ENCODE measurements at places on chromosomes 4 and X. TPM values are rescaled to one million over a fixed set of nuclear protein-coding genes. Genes with fewer than 3 reads are reported as not detected.

SMIM10L2A gene
- polyA plus RNA-seq, result not detected

ATP2B3 gene
- polyA plus RNA-seq, result 0.01 TPM

DNA sequence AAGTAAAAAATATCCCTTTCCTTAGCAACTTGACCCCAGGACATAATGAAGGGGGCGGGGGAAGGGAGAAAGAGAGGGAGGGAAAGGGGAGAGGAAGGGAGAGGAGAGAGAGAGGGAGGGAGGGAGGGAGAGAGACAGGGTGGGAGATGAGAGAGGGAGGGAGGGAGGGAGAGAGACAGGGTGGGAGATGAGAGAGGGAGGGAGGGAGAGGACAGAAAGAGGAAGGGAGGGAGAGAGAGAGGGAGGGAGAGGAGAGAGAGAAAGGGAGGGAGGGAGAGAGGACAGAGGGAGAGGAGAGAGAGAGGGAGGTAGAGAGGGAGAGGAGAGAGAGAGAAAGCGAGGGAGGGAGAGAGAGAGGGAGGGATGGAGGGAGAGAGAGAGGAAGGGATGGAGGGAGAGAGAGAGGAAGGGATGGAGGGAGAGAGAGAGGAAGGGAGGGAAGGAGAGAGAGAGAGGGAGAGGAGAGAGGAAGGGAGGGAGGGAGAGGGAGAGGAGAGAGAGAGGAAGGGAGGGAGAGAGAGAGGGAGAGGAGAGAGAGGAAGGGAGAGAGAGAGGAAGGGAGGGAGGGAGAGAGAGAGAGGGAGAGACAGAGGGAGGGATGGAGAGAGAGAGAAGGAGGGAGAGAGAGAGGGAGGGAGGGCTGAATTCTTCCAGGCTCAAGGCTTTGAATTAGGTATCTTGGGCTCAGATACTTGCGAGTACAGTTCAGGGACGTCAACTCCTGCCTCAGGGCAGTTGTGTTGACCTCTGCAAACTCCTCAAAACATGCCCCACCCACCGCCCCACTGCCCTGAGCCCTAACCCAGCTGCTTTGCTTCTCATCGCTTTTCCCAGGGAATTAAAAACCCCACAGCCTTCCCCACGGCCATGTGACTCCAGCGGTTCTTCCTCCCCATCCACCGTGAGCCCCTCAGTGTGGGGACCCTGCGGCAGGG is 40.0 kb upstream of the ADRA2C start:
- H3K27ac ChIP-seq, result no peak overlapping the region
- H3K4me3 ChIP-seq, result no peak overlapping the region
- H3K27me3 ChIP-seq, result peaks cover 25% of the 10 kb centered on the region
- no peaks in the 10 kb centered on the region for H3K36me3 ChIP-seq
- DNase-seq, result no peak

GRCh38 chr4:182425302-182425701 is 182.1 kb downstream of the TENM3 start:
- no peak overlapping the region for H3K4me3 ChIP-seq
- no peaks in the 10 kb centered on the region for H3K4me1 ChIP-seq
- no peaks in the 10 kb centered on the region for H3K27me3 ChIP-seq
- DNase-seq, result no peak

- no peak overlapping the region for H3K27ac ChIP-seq
- no peak for DNase-seq
- H3K4me1 ChIP-seq, result no peaks in the 10 kb centered on the region
- no peak overlapping the region for H3K4me3 ChIP-seq
- peaks cover 4% of the 10 kb centered on the region for H3K27me3 ChIP-seq
- no peaks in the 10 kb centered on the region for H3K36me3 ChIP-seq
Measured at GRCh38 chrX:101080326-101081124, 1.8 kb downstream of the TMEM35A start.

- no peaks in the 10 kb centered on the region for H3K4me1 ChIP-seq
- no peaks in the 10 kb centered on the region for H3K27me3 ChIP-seq
Measured at GRCh38 chrX:66200050-66200664, 36.1 kb downstream of the HEPH start.

- H3K27me3 ChIP-seq, result no peaks in the 10 kb centered on the region
- H3K4me1 ChIP-seq, result no peaks in the 10 kb centered on the region
Measured at GRCh38 chr4:80240976-80241375, 25.5 kb upstream of the FGF5 start.

DNA sequence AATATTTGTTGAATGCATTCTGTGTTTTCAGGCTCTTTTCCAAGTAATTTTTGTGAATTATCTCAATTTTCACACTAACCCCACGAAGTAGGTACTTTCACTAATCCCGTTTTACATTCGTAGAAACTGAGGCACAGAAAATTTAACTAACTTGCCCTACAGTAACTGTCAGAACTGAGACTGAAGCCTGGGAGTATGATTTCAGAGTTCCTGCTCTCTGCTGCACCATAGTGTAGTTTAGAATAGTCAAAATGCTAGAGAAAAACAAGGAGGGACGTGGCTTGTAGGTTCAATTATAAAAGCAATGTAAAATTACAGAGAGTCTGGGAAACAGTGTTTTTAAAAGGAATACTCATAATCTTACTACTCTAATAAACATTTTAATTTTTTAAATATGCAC is 2.2 kb downstream of the CLCN3 start:
- peaks cover 28% of the 10 kb centered on the region for H3K4me1 ChIP-seq
- no peak for DNase-seq
- H3K27me3 ChIP-seq, result no peaks in the 10 kb centered on the region
- no peak overlapping the region for H3K27ac ChIP-seq
- H3K36me3 ChIP-seq, result no peaks in the 10 kb centered on the region

DNA sequence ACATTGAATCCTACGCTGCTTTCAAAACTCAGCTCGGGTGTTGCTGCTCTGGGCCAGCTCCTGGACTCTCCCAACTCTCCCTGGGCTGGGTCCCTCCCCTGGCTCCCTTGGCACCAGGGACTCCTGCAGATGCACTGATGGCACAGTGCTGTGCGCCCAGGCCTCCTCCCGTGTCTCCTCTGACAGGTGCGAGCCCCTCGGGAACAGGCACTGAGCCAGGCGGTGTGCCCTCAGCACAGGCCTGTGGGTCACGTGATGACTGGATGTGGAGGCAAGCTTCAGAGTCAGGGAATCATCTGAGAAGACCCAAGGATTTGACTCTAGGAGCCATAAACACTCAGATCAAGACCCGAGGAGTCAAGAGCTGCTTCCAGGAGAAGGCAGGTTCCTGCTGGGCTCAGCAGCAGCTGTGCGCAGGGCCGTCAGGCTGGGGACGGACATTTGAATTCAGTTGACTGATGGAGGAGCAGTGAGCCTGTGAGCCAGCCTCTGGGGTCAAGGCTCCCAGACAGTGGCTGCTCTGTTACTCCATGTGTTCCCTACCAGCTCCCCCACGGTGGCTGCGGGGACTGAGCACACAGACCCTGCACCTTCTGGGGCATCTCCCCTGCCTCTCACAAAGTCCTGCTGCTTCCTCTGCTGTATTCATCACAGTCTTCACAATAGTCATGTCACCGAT is 33.0 kb downstream of the NAT8L start:
- peaks cover 30% of the 10 kb centered on the region for H3K27me3 ChIP-seq
- H3K4me3 ChIP-seq, result no peak overlapping the region
- DNase-seq, result no peak
- no peak overlapping the region for H3K27ac ChIP-seq
- H3K36me3 ChIP-seq, result no peaks in the 10 kb centered on the region
- no peaks in the 10 kb centered on the region for H3K4me1 ChIP-seq
